H9 (cell line): ENCODE measurements at places on chromosomes 13 and 19. TPM values are rescaled to one million over a fixed set of nuclear protein-coding genes. Genes with fewer than 3 reads are reported as not detected.

- no peak for DNase-seq
Observed at GRCh38 chr19:51980116-51980736, 6.4 kb downstream of the ZNF350 start.

- DNase-seq = no peak
Observed at GRCh38 chr13:40517486-40518480, 148.7 kb downstream of the FOXO1 start.

DNA sequence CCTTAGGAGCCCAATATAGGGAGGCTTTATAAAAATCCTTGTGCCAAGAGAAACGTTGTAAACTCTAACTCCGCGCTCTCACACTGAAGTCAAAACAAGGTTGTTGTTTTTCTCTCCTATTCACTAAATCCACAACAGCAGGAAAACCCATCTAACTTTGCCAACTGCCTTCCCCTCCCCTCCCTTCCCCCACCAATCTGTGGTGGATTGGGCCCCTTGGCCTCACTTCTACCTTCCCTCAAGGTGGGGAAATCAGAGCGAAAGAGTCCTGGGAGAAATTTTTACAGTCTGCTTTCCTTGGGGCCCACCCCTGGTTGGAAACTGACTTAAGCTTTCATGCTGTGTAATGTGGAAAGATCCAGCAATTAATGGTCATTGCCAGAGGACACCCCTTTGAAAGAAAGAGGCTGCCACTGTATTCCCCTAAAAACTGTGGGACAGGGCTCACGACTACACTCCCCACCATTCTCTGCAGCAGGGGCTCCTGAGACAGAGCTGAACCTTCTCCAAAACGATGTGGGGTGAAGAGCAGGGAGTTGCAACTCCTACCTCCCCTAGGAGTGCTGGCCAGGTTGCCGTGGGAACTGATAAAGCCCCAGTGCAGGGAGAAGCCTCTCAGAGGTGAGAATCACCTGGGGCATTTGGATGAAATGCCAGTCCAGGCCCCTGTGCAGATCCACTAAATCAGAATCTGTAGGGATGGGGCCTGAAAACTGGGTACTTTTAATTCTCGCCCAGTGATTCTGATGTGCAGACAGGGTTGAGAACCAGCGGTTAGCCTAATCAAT, 1.1 kb downstream of the DHRS12 start:
- no peak for DNase-seq

GRCh38 chr13:29496241-29496712, 99.2 kb downstream of the SLC7A1 start:
- no peak for DNase-seq

- DNase-seq = no peak
Observed at GRCh38 chr19:31500946-31501345, 151.7 kb upstream of the TSHZ3 start.

Gene MUC16
- 0.22 and 0.29 TPM in 2 replicates for total RNA-seq

Gene SHD
- 2.7 and 4.4 TPM in 2 replicates for total RNA-seq

Gene OR10H5
- not detected in 2 replicates for total RNA-seq
